ENCODE measurements at places on chromosomes 12 and 14.

GRCh38 chr12:95605875-95606274 lies 54.6 kb upstream of the USP44 start:
- no peak for DNase-seq

GRCh38 chr12:88092771-88093170 lies 49.1 kb downstream of the CEP290 start:
- DNase-seq = no peak

- DNase-seq = no peak
These were observed 43.5 kb downstream of the PRMT8 start for GRCh38 chr12:3534511-3534910.

GRCh38 chr12:34345801-34346200 lies 323.5 kb downstream of the ALG10 start:
- DNase-seq = no peak

DNA sequence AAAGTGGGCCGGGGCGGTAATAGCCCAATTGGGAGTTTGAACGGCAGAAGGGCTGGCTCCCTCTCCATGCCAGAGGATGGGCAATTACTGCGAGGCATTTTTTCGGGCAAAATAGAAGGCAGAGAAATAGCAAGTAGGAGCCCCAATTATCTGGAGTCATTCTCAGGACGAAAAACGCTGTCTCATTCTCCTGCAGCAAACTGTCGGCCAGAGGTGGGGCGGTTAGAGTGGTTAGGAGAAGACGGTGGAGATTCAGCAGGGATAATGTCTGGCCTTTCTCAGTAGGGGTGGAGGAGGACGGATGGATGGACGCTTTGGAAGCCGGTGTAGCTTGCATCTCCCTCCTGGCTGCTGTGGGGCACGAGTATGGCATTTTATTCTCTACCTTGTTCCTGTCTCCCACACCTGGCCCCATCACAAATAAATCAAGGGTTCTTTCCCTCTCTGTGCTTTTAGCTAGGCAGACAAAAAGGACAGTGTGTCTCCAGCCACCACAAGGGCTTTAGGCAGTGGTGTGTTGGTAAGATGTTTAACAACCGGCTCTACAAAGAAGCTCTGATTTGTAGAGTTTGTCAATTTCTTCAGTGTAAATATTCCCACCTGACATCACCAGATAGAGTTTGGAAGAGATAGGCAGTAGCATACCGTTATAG lies 140.5 kb upstream of the LHX5 start:
- no peak for DNase-seq

GRCh38 chr14:28656704-28657255 lies 109.8 kb upstream of the FOXG1 start:
- no peak for DNase-seq

Data from CD4-positive, alpha-beta T cell treated with Interleukin-15 for 1 hour (primary cell).